ENCODE measurements at places on chromosomes 3 and 15.

- peak; percentile 56 for DNase-seq
Observed at GRCh38 chr15:84878504-84878903, 6.0 kb upstream of the SLC28A1 start.

DNA sequence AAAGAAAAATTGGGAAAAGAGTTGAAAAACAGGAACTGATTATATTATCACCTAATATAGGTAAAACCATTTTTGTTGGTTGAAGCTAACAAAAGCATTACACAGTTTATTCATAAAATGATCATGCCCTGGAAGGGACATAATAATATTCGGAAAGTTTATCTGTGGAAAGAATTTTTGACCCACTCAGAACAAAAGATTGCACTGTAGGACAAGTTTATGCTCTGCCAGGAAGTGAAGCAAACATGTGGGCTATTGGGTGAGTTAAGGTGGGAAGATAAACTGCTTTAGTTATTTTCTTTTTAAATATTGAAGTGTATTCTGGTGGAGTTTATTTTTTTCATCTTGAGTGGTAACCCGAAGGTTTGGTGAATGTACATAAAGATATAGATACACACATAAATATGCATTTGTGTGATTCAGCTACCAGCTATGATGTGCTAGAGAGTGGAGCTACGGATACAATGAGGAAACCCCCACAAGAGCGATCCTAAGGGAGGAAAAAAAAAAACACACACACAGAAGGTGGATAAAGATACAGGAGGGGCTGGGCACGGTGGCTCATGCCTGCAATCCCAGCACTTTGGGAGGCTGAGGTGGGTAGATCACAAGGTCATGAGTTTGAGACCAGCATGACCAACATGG, 506.4 kb upstream of the THBS1 start:
- DNase-seq = no peak

- DNase-seq = no peak
Observed at GRCh38 chr3:155411500-155412223, 118.2 kb upstream of the STRIT1 start.

DNA sequence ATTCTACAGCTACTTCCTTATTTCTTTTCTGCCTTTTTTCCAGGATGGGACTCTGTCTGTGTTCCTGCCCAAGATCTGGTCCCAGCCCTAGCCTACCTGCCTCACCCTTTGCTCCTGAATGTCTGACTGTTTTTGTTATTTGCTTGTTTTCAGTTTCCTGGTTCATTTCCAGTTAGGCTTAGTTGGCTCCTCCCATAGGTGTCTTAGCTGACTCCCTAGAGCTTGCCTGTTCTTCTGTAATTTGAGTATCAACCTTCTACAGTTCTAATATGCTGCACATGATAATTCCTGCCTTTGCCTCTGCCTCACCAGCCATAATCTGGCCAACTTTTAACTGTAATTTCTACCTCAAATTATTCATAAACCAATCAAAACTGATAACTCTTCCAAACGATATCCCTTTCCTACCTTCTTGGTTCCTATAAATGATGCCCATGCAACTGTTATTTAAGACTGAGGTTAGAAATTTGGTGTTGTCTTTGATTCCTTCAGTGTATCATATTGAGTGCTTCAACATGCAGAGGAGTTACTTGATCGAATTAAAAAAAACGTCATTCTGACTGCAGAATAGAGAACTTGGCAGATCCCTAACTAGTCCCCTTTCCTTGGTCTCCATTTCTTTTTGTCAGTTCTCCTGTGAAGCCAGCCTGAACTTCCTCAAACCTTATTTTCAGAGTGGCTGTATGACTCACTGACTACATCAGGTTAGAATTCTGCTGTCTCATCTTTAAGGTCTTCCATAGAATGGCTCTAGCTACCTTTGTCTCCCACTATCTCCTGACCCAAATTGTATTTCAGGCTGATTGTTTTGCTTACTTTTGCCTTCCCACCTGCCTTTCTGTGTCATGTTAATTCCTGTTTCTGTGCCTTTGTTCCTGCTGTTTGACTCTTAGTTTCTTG, 8.4 kb downstream of the GOLM2 start:
- DNase-seq = peak; percentile 40

DNA sequence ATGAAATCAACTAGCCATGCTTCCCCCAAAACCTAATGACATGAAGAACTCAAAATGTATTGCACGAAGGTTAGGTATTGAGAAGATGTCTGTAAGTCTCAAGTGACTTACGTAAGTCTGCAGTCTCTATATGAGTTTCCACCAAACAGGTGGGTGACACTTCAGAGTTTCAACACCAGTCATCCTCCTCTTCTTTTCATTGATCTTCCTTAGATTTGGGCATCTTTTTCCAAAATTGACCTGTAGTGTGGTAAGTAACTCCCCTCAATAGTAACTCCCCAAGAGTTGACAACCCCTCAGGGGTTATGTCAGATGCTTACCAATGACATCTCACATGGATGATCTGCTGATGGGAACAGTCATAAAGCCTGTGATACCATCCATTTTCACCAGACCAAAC, 46.1 kb downstream of the GPR176 start:
- DNase-seq = no peak

DNA sequence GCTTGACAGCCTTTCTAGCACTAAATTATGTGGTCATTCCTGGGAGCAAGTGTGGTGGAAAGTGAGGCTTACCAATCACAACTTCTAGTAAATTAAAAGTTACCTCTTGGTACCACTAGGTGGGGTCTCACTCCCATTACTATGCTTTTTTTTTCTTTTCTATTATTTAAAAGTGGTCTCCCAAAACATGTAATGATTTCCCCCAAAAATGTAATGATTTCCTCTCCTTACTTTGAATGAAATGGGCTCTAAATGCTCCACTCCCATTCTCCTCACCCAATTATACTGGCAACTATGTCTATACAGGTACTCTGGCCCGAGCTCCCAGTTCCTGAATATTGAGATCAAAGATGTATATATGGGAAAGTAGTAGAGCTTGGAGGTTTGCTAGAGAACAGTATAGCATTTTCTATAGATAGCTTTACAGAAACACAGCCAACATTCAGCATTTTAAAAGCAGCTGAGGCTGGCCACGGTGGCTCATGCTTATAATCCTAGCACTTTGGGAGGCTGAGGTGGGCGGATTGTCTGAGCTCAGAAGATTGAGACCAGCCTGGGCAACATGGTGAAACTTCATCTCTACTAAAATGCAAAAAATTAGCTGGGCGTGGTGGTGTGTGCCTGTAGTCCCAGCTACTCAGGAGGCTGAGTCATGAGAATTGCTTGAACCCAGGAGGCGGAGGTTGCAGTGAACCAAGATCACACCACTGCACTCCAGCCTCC, 70.9 kb downstream of the DCUN1D1 start:
- DNase-seq = no peak

DNA sequence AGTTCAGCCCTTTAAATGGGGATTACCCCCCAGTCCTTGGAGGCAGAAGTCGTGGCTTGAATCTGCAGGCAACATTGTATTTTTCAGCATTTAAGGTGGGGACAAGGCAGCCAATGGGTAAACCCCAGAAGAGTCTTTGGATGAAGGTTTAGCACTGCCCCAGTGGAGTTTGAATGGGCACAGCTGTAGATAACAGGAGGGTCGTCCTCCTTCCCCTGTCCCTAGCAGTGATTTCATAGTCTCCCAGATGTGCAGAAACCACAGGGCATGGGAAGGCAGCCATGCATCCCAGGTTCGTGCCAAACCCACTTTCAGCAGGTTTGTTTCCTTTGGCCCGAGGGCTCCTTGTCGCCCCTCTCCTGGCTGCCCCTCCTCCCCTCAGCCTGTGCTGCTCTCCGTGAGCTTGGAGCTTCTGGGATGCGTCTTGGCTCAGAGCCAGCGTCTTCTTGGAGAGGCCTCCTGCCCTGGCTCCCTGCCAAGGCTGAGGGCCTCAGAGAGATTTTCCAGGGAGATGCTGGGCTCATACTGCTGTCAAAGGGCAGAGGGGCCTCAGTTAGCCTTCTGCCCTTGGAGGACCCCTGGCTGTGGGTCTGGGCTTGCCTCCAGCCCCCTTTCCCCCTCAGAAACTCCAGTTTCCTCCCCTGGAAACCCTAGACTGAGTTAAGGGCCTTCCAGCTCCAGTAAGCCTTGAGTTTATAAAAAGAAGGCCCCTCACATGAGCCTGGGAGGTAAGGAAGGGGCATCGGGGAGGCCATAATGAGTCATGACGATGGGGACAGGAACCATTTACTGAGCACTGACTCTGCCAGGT, 48.9 kb upstream of the POLG start:
- no peak for DNase-seq

- DNase-seq = no peak
Observed at GRCh38 chr3:73080216-73080966, 18.9 kb downstream of the EBLN2 start.

DNA sequence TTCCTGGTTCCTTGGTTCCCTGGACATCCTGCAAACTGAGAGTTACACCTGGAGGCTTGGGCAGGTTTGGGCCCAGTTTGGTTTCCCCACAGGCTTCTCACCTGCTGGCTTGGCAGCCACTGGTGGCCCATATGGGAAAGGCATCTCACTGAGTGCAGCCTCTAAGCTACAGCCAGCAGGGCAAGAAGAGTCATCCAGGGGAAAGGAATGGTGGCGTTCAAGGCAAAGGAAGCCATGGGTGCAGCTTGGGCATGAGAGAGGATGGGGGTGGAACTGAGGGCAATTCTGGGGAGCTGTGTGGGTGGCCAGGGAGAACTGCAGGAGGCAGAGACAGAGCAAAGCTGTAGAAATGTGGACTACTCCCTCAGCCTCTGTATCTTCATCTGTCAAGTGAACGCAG, 106.4 kb downstream of the EPHB1 start:
- no peak for DNase-seq

DNA sequence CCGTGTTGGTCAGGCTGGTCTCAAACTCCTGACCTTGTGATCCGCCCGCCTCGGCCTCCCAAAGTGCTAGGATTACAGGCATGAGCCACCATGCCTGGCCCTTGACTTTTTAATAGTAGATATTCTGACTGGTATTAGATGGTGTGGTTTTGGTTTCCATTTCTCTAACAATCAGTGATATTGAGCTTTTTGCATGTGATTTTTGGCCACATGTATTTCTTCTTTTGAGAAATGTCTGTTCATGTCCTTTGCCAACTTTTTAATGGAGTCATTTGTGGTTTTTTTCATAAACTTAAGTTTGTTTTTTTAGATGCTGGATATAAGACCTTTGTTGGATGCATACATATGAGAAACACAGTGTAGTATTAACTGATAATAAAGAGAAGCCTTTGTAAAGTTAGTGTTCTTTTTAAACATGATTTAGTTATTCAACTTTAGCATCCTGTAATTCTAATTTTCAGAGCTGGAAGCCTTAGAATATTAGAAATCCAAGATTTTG, 280.8 kb downstream of the RBMS3 start:
- DNase-seq = no peak

DNA sequence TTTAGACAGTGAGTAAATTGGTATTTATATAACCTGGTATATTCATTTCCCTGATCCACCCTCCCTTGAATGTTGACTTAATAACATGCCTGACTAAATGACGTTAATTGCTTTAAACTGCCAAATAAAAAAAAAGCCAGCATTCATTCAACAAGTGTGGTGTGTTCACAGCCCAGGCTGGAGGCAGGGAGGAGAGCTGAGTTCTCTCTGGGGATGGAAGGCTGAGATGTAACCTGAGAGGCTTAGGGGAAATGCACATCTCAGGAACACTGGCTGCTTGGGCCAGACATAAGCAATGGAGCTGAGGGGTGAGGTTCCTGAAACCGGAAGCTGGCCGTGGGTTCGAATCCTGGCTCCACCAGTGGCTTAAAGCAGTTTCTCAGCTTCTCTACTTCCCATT, 17.3 kb downstream of the CACNA2D3 start:
- DNase-seq = no peak

DNA sequence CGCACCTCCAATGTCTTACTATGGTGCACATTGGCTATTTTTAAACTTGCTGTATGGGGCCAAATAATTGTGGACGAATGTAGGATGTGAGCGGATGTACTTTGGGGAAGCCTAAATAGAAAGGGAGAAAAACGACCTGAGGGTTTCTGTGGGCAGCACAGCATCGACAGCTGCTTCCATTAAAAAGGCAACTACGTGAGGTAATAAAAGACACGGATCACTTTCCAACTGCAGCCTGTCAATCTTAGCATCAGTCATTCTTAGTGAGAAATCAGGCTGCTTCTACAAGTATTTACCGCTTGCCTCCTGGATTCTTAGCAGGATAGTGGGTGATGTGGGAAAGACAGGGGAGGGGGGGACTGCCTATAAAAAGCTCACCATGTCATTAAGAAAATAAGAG, 186.7 kb upstream of the SLC2A2 start:
- no peak for DNase-seq

- DNase-seq = peak; percentile 1
Observed at GRCh38 chr3:157700405-157700804, 197.2 kb upstream of the VEPH1 start.

DNA sequence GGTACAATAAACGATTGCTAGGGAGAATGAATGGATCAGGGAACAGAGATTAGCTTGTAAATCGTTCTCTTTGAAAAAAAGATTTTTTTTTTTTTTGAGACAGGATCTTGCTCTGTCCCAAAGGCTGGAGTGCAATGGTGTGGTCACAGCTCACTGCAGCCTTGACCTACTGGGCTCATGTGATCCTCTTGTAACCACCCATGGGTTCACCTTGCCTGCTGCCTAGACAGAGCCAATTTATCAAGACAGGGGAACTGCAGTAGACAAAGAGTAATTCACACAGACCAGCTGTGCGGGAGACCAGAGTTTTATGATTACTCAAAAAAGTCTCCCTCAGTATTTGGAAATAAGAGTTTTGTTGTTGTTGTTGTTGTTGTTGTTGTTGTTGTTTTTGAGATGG, 39.6 kb downstream of the METTL6 start:
- DNase-seq = no peak

GRCh38 chr3:116051040-116051439, 394.2 kb downstream of the LSAMP start:
- no peak for DNase-seq

DNA sequence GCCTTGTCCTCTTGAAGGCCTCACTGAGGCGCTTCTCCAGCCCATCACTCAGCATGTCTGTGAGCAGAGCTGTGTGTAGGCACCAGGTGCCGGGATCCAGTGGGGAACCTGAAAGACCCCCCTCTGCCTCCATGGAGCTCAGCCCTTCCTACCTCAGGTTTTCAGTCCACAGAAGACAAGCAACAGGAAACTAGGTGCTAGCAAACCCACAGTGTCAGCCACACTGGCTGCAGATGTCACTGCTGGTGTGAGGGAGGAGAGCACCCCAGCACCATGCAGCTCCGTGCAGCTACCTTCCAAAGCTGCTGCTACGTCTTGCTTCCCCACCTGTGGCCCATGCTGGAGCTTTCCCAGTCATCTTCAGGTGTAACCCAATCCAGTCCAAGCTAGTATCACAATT, 17.9 kb downstream of the PSTPIP1 start:
- no peak for DNase-seq

GRCh38 chr3:23333633-23334032, 130.5 kb downstream of the UBE2E2 start:
- no peak for DNase-seq

DNA sequence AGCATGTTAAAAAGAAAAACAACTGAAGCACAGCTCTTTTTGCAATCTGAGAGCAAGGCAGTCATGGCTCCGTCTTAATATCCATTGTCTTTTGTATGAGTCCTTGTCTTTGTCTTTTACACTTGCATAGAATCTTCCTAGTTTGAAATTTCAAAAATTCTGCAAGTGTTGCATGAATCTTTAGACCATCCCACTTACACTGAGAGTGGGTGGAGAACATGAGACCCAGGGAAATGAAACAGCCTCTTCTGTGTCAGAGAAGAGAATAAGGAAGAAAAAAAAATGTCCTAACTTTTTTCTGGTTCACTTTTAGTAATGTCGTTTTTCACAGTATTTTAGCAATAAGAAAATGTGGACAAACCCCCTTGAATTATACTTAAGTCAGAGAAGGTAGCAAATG, 12.1 kb upstream of the DCLK3 start:
- no peak for DNase-seq

Measured in HCT116 (cell line).